ENCODE measurements at places on chromosomes 2 and 18.

- DNase-seq = no peak
Measured at GRCh38 chr18:6170604-6171003, 244.1 kb downstream of the L3MBTL4 start.

- DNase-seq = no peak
Measured at GRCh38 chr2:203683932-203684556, 22.4 kb upstream of the CD28 start.

- no peak for DNase-seq
Measured at GRCh38 chr2:55934337-55934736, 10.8 kb upstream of the EFEMP1 start.

- DNase-seq = no peak
Measured at GRCh38 chr2:100236166-100236565, 86.1 kb downstream of the LONRF2 start.

DNA sequence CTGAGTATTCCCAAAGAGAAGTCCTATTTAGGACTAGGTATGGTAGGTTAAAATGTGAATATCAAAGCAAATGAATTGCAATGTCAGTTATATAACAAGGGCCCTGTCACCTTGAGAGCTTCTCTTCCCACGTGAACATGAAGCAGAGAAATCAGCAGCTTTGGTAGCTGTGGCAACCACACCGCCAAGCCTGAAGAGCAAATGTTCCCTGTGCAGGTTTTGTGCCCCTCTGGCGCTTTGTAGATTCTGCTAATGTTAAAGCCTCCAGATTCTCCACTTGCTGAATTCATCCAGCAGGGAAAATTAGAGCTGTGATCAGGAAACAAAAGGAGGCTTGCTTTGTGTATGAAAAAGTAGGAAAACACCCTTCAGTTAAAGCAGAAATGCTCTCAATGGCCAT is 322.6 kb downstream of the RBM43 start:
- DNase-seq = no peak

- peak; percentile 9 for DNase-seq
Measured at GRCh38 chr2:38947241-38948239, 57.9 kb downstream of the ARHGEF33 start.

DNA sequence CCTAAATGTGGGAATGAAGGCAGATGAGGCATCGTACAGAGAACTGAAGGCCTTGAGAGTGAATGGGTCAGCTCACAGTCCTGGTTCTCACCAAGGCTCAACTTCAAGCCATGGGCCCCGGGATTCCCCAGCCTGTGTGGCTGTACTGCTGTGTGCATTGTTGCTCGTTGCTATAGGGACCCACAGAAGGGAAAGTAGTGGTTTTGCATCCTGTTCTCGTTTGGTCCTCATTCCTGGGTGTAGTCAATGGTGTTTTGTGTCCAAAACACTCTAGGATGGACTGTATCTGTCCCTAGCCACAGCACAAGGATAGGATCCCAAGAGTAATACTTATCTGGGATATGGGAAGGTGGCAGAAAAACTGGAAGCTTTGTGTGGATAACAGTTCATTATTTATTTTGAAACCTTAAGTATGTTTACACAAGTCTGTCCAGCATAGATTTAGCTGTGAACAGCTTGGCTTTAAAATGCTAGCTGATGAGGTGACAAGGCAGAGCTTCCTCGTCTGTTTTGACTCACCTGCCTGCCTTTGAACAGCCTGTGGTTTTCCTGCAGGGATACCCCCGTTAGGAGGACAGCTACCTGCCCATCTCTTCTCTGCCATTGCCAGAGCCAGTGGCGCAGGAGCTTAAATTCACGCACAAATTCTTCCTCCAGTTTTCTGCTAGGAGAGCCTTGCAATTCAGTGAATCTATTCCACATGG is 85.0 kb downstream of the WDSUB1 start:
- DNase-seq = no peak

DNA sequence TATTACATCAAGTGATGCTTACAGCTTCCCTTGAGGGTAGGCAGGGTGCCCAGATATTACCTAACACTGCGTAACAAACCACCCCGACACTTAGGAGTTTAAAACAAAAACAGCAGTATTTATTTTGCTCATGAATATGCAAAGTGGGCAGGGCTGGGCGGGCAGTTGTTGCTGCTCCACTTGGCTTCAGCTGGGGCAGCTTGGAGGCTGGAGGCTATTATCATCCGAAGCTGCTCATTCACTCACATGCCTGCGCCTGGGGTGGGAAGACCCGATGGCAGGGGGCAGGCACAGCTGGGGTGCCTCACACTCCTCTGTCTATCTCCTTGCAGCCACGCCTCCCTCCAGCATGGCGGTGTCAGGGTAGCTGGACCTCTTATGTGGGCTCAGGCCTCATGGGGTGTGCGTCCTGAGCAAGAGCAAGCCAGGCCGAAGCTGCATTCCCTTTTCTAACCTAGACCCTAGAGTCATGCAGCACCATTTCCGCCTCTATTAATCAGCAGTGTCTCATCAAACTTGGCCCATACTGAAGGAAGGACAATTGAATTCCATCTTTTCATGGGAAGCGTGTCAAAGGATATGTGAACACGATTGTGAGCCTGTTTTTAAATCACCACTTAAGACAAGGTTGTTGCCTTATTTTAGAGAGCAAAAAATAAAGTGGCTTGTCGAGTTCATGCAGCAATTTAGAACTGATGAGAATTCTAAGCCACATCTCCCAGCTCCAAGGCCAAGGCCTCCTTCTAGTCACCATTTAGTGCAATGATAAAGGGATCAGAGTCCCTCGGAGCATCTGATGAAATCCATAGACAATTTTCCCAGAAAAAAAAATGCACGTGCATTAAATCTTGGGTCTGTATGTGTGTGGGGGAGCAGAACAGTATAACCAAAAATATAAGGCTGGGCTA is 54.9 kb downstream of the SDC1 start:
- no peak for DNase-seq

GRCh38 chr2:130823886-130824491 is 12.7 kb upstream of the ARHGEF4 start:
- no peak for DNase-seq

- no peak for DNase-seq
Measured at GRCh38 chr2:4895371-4895770, 796.8 kb upstream of the SOX11 start.

DNA sequence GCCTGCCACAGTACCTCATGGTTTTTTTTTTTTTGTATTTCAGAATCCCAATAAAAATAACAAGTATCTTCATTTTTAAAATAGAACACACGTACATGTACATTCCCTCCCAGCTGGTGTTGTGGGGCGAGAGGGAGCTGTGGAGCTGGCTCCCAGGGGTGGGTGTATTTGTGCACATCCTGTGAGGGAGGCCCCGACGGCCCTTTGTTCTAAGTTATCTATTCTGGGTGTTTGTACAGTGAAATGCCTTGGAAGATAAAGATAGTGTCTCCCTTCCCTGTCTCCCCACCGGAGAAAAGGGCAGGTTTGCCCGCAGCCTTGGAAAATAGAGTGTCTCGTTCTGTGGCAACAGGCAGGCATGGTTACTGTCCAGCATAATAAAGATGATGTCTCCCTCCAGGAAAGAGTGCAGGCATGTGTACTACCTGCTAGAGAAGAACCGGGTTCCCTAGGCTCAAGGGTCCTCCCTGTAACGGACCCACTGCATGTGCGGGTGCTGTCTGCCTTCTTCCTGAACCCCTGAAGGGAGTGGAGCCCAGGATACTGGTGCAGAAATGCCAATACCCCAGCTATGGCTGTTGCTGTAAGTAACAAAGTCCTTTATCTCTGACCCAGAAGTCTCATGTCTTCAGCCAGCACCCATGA is 12.1 kb upstream of the ALLC start:
- no peak for DNase-seq

DNA sequence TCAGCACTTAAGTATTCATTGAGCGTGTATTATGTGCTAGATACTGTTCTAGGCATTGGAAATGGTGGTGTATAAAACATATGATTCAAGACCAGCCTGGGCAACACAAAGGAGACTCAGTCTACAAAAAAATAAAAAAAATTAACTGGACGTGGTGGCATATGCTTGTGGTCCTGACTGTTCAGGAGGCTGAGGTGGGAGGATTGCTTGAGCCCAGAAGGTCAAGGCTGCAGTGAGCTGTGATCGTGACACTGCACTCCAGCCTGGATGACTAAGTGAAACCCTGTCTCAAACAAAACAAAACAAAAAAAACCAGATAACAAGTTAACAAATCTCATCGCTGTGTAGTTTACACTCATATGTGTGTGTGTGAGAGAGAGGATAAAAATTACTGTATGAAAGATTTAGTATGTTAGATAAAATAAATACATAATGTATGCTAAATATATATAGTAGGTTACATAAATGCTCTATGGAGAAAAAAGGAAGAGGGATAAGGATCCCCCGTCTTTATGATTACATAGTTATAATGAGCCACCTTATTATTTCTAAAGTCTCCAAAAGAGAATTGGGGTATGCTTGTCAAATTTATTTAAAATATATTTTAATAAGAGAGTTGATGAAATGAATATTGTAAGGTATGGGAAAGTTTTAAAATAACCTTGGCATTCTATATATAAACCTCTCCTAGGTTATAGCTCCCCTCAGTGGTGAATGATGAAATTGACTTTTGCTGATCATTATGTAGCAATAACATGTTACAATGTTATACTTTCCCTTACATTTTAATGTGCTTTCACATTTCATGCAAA is 69.2 kb downstream of the EHBP1 start:
- DNase-seq = peak; percentile 1

GRCh38 chr2:54906716-54907115 is 143.5 kb downstream of the RTN4 start:
- no peak for DNase-seq

DNA sequence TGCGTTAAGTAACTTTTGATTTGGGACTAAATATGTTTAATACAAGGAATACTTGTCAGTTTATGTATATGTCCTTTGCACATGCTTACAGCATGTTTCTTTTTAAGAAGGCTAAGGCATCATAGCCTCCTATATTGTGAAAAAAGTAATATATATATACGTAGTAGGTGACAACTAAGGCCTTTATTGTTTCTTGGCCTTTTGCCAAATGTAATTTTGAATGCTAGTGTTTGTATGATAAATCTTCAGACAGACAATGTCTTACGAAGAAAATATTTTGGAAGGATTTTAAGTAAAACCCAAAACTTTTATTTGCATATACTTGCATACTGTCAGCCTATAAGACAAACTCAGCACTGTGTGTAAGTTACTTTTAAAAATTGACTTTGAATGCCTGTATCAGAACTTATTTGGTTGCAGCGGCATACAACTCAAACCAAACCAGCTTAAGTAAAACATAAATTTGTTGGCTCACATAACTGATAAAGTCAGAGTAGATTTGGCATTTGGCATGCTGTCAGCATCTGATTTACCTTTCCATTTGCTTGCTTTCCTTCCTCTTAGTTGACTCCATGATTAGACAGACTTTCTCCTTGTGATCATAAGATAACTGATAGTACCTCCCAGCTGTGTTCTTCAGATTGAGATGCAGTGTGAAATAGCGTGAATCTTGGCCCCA is 24.4 kb downstream of the UBE2E3 start:
- DNase-seq = no peak

GRCh38 chr2:76667821-76668271 is 854.3 kb downstream of the LRRTM4 start:
- no peak for DNase-seq

GRCh38 chr2:68103709-68104055 is 40.9 kb upstream of the C1D start:
- no peak for DNase-seq

GRCh38 chr2:231043796-231044195 is 6.5 kb downstream of the C2orf72 start:
- DNase-seq = no peak

- DNase-seq = no peak
Measured at GRCh38 chr2:196167666-196168065, 3.7 kb downstream of the STK17B start.

DNA sequence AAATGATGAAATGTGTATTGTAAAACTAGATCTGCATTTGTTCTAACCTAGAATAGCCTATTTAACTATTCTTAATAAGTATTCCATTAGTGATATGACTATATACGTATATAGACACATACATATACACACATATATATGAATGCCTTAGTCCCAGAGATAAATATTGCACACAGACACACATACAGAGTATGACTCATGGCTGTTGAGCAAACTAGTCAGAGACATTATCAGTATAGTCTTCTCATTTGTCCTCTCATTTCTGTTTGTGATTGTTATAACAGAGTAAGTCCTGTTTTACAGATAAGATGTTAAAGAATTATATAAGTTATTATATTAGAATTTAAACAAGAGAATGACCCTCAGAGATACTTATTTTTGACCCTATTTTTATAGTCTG is 202.5 kb downstream of the CCDC102B start:
- no peak for DNase-seq

- no peak for DNase-seq
Measured at GRCh38 chr18:66196805-66197204, 407.1 kb downstream of the CDH19 start.

- no peak for DNase-seq
Measured at GRCh38 chr2:32750880-32751279, 123.0 kb downstream of the TTC27 start.
